PC-3 (cell line): ENCODE measurements at places on chromosomes 7 and 10. TPM values are rescaled to one million over a fixed set of nuclear protein-coding genes. Genes with fewer than 3 reads are reported as not detected.

DNA sequence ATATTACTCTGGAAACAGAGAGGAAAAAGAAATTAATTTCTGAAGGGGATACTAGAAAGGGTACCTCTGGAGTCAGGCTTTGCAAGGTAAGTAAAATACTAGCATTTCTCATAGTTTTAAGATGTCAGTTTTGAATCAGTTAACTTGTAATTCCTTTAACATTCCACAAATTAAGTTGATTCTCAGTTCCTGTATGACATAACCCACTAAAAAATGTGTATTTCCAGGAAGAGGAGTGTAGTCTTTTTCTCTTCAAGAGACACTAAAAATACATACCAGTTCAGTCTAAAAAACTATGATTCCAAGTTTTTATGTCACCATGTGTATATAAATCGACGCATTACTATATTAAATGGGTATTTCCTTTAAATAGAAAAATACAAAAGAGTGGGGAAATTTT lies 113.2 kb downstream of the CDK6 start:
- DNase-seq: no peak

The NOS3 gene
- total RNA-seq: 0.66 and 2.5 TPM in 2 replicates

- no peak for DNase-seq
Observed at GRCh38 chr10:123042708-123043408, 34.1 kb downstream of the ACADSB start.

GRCh38 chr7:43294080-43294630 lies 181.7 kb downstream of the HECW1 start:
- DNase-seq: peak; percentile 84

GRCh38 chr10:34655286-34656170 lies 159.6 kb downstream of the PARD3 start:
- peak; percentile 100 for DNase-seq

DNA sequence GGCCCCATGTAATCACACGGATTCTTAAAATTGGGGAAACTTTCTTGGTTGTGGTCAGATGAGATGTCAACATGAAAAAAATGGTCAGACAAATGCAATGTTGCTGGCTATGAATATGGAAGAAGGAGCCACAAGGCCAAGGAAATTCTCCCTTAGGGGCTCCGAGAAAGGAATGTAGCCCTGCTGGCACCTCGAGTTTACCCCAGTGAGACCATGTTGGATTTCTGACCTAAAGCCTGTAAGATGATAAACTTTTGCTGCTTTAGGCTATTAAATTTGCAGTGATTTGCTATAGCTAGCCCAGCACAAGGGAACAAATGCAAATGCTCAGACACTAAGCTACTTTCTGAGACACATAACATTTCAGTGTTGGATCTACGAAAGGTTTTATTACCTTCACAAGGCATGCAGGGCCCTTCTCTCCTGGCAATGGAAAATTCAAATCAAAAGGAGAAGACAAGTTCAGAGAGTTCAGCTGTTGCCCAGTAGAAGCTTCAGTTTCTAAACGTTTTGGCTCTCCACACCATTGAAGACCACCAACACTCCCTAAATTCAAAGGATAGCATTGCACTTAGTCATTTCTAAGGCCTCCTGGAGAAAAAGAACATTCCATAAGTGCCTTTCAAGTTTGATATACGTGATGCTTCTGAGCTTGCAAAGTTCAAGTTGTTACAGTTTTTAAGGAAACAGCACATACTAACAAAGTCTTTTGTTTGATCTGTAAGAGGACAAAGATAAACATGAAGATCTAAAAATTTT lies 23.4 kb downstream of the MCMBP start:
- no peak for DNase-seq
